ENCODE measurements at places on chromosomes 1 and 21. TPM values are rescaled to one million over a fixed set of nuclear protein-coding genes. Genes with fewer than 3 reads are reported as not detected.

- H3K4me3 ChIP-seq = no peak overlapping the region
- H3K4me1 ChIP-seq = no peaks in the 10 kb centered on the region
- no peak for DNase-seq
Observed at GRCh38 chr1:201050515-201051277, 27.2 kb upstream of the KIF21B start.

GRCh38 chr1:21496886-21497285 lies 12.3 kb upstream of the ALPL start:
- no peaks in the 10 kb centered on the region for H3K27me3 ChIP-seq
- DNase-seq = no peak
- no peaks in the 10 kb centered on the region for H3K36me3 ChIP-seq

- no peak for DNase-seq
- no peak overlapping the region for H3K4me3 ChIP-seq
- H3K36me3 ChIP-seq = peaks cover 98% of the 10 kb centered on the region
- no peaks in the 10 kb centered on the region for H3K27me3 ChIP-seq
- peaks cover 7% of the 10 kb centered on the region for H3K4me1 ChIP-seq
Observed at GRCh38 chr1:151405187-151405951, 6.0 kb downstream of the PSMB4 start.

- DNase-seq = no peak
- no peak overlapping the region for H3K4me3 ChIP-seq
- no peaks in the 10 kb centered on the region for H3K27me3 ChIP-seq
- H3K4me1 ChIP-seq = peaks cover 26% of the 10 kb centered on the region
- H3K27ac ChIP-seq = no peak overlapping the region
Observed at GRCh38 chr1:234705615-234706014, 95.6 kb upstream of the IRF2BP2 start.

DNA sequence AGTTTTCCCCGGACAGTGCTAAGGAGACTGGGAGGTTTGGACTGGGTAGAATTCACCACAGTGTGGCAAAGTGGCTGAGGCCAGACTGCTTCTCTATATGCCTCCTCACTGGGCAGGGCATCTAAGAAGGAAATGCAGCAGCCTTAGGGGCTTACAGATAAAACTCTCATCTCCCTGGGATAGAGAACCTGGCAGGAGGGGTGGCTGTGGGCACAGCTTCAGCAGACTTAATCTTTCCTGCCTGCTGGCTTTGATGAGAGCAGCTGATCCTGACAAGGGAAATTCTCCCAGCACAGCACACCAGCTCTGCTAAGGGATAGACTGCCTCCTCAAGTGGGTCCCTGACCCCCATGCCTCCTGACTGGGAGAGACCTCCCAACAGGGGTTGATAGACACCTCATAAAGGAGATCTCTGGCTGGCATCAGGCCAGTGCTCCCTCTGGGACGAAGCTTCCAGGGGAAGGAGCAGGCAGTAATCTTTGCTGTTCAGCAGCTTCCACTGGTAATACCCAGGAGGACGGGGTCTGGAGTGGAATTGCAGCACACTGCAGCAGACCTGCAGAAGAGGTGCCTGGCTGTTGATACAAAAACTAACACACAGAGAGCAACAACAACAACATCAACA lies 25.2 kb downstream of the KIFAP3 start:
- DNase-seq = no peak
- no peak overlapping the region for H3K27ac ChIP-seq
- no peaks in the 10 kb centered on the region for H3K4me1 ChIP-seq

DNA sequence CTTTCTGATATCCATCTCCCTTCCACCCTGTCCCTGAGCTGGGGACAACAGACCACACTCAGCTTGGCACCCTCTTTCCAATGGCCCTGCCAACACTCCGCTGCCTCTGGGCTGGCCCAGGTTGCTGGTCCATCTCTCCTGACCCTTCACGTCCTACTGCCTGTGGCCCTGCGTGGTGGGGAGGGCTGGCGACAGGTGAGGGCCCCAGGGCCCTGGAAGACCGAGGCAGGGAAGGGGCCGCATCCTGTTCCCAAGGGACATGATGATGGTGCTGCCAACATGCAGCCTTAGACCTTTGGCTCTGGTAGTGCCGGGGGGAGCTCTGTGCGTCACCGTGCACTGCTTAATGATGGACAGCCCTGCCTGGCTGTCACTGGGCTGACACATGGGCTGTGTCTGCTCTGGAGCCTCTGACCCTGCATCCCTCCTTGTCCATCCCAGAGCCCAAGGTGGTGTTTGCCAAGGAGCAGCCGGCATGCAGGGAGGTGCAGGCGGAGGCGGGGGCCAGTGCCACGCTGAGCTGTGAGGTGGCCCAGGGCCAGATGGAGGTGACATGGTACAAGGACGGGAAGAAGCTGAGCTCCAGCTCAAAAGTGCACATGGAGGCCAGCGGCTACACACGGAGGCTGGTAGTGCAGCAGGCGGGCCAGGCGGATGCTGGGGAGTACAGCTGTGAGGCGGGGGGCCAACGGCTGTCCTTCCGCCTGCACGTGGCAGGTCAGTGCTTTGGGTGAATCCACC lies 65.2 kb downstream of the OBSCN start:
- no peak overlapping the region for H3K27ac ChIP-seq
- no peaks in the 10 kb centered on the region for H3K36me3 ChIP-seq
- peaks cover 18% of the 10 kb centered on the region for H3K4me1 ChIP-seq
- no peaks in the 10 kb centered on the region for H3K27me3 ChIP-seq
- DNase-seq = peak; percentile 63
- no peak overlapping the region for H3K4me3 ChIP-seq

- H3K36me3 ChIP-seq = no peaks in the 10 kb centered on the region
- no peak overlapping the region for H3K27ac ChIP-seq
- DNase-seq = no peak
Observed at GRCh38 chr1:42973286-42973685, 14.6 kb upstream of the SLC2A1 start.

DNA sequence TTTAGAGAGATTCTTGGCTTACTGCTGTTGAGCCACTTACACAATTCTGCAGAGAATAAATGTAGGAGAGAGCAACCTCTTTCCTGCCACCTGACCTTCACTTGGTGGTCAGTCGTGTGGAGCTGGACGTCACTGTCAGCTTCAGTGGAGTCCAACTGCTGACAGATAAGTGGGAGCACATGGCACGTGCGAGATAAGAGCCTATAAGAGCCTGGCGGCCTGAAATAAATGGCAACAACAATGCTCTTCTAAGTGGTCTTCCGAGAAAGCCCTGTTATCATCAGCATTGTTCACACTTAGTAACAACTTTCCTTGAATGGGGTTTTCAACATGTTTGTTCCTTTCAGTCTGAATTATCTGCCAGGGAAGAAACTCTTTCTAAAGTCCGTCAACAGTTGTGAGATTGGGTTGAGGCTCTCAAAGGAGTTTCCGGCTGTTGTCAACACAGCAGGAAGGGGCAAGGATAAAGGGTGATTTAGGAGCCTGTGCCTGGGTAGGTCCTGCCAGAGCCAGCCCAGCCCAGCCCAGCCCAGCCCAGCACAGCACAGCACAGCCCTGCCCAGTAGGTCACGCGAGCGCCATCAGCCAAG lies 57.2 kb upstream of the RUNX1 start:
- H3K36me3 ChIP-seq = no peaks in the 10 kb centered on the region
- H3K4me3 ChIP-seq = no peak overlapping the region
- H3K4me1 ChIP-seq = no peaks in the 10 kb centered on the region
- no peaks in the 10 kb centered on the region for H3K27me3 ChIP-seq

- DNase-seq = no peak
- H3K27ac ChIP-seq = no peak overlapping the region
- H3K27me3 ChIP-seq = no peaks in the 10 kb centered on the region
- no peaks in the 10 kb centered on the region for H3K36me3 ChIP-seq
- H3K4me1 ChIP-seq = no peaks in the 10 kb centered on the region
- no peak overlapping the region for H3K4me3 ChIP-seq
Observed at GRCh38 chr21:42806509-42807140, 72.7 kb downstream of the WDR4 start.

Gene DNAJC28
- 2.1 TPM for total RNA-seq

Gene GPR161
- total RNA-seq = 6.2 TPM

Gene SPRR4
- not detected for total RNA-seq

Gene SLC1A7
- not detected for total RNA-seq

Data from upper lobe of left lung (tissue), 6 donors.